ENCODE measurements at places on chromosomes 1 and 21. TPM values are rescaled to one million over a fixed set of nuclear protein-coding genes. Genes with fewer than 3 reads are reported as not detected.

Gene CCDC24
- 13.5 TPM for total RNA-seq

GRCh38 chr1:29379443-29380073 lies 143.2 kb downstream of the PTPRU start:
- no peak overlapping the region for H3K27ac ChIP-seq
- no peaks in the 10 kb centered on the region for H3K27me3 ChIP-seq
- no peak overlapping the region for H3K4me3 ChIP-seq
- H3K4me1 ChIP-seq, result peaks cover 3% of the 10 kb centered on the region
- H3K36me3 ChIP-seq, result no peaks in the 10 kb centered on the region
- DNase-seq, result peak; percentile 72

Gene TNFRSF4
- total RNA-seq, result not detected

DNA sequence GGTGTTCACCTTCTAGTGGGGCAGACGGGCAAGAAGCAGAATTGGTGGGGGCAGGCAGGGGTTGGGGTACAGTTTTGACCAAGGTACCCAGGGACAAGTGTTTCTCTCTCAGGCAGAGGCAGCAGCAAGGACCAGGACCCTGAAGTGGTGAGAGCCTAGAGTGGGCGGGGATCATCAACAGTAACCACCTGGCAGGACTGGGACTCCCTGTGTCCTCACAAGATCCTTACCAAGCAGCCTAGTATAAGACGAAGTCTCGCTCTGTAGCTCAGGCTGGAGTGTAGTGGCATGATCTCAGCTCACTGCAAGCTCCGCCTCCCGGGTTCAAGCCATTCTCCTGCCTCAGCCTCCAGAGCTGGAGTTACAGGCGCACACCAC lies 3.2 kb upstream of the NADK start:
- peaks cover 3% of the 10 kb centered on the region for H3K36me3 ChIP-seq
- H3K27ac ChIP-seq, result no peak overlapping the region
- DNase-seq, result no peak
- peaks cover 18% of the 10 kb centered on the region for H3K27me3 ChIP-seq

- no peaks in the 10 kb centered on the region for H3K27me3 ChIP-seq
- no peaks in the 10 kb centered on the region for H3K36me3 ChIP-seq
- peaks cover 15% of the 10 kb centered on the region for H3K4me1 ChIP-seq
- no peak overlapping the region for H3K4me3 ChIP-seq
- H3K27ac ChIP-seq, result no peak overlapping the region
Measured at GRCh38 chr1:85398391-85399064, 66.4 kb downstream of the DDAH1 start.

- no peak overlapping the region for H3K27ac ChIP-seq
- peaks cover 5% of the 10 kb centered on the region for H3K36me3 ChIP-seq
- DNase-seq, result no peak
- H3K4me3 ChIP-seq, result no peak overlapping the region
- no peaks in the 10 kb centered on the region for H3K4me1 ChIP-seq
- no peaks in the 10 kb centered on the region for H3K27me3 ChIP-seq
Measured at GRCh38 chr1:93804412-93804811, 74.6 kb downstream of the DNTTIP2 start.

GRCh38 chr1:40958210-40958609 lies 21.3 kb upstream of the CTPS1 start:
- no peaks in the 10 kb centered on the region for H3K36me3 ChIP-seq
- no peaks in the 10 kb centered on the region for H3K4me1 ChIP-seq
- H3K4me3 ChIP-seq, result no peak overlapping the region
- H3K27ac ChIP-seq, result no peak overlapping the region
- H3K27me3 ChIP-seq, result no peaks in the 10 kb centered on the region
- no peak for DNase-seq

DNA sequence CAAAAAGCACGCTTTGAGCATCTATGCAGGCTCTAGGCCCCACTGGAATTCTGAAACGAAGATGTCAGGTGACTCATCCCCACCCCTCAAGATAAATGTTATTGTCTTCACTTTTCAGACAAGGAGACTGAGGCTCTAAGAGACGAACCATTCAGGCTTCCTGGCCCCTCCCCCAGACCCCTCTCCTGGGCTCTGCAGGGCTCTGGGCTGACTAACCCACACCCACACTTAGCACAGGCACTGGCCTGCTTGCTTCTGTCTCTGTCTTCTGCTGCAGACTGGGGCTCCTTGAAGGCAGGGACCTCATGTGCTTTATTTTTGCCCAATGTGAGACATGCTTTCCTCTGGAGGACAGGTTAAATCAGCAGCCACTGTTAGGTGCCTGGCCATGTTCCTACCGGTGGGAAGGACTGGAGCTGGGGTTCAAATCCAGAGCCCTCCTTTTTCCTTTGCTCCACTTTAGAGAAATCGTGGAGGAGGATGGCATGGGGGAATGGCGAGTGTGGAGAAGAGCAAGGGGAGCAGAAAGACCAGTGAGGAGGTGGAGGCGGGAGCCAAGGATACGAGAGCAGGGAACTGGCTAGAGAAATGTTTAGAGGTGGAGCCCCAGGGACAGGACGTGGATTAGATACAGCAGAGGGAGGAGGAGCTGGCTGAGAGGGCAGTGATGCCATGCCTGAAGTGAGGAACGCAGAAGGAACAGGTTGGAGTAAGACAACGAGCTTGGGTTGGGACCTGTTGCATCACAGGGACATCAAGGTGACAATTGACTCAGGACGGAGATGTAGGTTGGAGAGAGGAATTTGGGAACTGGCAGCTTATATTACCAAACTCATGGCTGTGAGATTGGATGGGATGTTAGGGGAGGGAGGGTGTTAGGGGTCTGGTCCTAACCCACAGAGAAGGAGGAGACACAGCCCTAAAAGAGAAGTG lies 1.7 kb downstream of the TMEM125 start:
- peaks cover 4% of the 10 kb centered on the region for H3K27me3 ChIP-seq
- H3K36me3 ChIP-seq, result no peaks in the 10 kb centered on the region
- H3K4me1 ChIP-seq, result peaks cover 13% of the 10 kb centered on the region
- DNase-seq, result no peak
- peak overlapping the region; percentile 51 for H3K4me3 ChIP-seq
- no peak overlapping the region for H3K27ac ChIP-seq

Gene FAM72A
- total RNA-seq, result 24.6 TPM

- H3K36me3 ChIP-seq, result peaks cover 4% of the 10 kb centered on the region
- no peak for DNase-seq
- H3K4me3 ChIP-seq, result no peak overlapping the region
- H3K27me3 ChIP-seq, result no peaks in the 10 kb centered on the region
Measured at GRCh38 chr1:180456191-180456590, 46.2 kb downstream of the ACBD6 start.

Gene MTOR
- total RNA-seq, result 69.1 TPM

Gene SHE
- not detected for total RNA-seq

Gene NPR1
- total RNA-seq, result 0.19 TPM

- no peaks in the 10 kb centered on the region for H3K36me3 ChIP-seq
- no peaks in the 10 kb centered on the region for H3K4me1 ChIP-seq
- no peaks in the 10 kb centered on the region for H3K27me3 ChIP-seq
- no peak for DNase-seq
- no peak overlapping the region for H3K4me3 ChIP-seq
Measured at GRCh38 chr1:69172003-69173000, 395.4 kb upstream of the LRRC7 start.

Gene PTPRC
- not detected for total RNA-seq
